ENCODE measurements at places on chromosomes 16 and 17.

- DNase-seq: no peak
Measured at GRCh38 chr16:9280069-9280466, 188.6 kb downstream of the HAPSTR1 start.

- DNase-seq: no peak
Measured at GRCh38 chr16:35195173-35195863, 1735.9 kb downstream of the TP53TG3F start.

DNA sequence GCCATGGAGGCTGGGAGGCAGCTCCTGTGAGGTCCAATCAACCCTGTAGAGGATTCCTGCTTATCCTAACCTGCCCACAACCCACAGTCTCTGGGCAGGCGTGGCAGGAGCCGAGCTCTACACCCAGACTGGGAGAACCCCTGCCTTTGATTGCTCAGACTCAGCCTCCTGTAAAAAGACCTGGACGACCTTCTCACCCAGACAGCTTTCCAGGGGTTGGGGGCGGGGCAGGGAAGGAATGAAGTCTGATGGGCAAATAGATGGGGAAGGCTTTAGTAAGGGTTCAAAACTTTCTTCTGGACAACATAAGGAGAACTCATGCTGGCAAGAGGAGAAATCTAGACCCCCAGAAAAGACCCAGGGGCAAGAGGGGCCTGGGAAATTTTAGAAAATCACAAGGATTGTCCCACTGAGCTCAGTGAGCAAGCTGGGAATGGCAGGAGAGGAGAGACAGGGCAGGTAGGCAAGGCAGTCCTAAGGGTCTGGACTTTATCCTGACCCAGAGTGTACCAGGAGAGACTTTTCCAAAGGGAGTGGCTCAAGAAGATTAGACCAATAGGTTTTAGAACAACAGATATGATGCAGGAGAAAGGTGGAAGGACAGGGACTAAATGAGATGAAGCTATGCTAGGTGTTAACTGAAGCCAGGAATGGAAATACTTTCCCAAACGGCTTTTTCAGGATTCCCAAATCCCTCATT is 70.8 kb downstream of the TMEM132E start:
- no peak for DNase-seq

DNA sequence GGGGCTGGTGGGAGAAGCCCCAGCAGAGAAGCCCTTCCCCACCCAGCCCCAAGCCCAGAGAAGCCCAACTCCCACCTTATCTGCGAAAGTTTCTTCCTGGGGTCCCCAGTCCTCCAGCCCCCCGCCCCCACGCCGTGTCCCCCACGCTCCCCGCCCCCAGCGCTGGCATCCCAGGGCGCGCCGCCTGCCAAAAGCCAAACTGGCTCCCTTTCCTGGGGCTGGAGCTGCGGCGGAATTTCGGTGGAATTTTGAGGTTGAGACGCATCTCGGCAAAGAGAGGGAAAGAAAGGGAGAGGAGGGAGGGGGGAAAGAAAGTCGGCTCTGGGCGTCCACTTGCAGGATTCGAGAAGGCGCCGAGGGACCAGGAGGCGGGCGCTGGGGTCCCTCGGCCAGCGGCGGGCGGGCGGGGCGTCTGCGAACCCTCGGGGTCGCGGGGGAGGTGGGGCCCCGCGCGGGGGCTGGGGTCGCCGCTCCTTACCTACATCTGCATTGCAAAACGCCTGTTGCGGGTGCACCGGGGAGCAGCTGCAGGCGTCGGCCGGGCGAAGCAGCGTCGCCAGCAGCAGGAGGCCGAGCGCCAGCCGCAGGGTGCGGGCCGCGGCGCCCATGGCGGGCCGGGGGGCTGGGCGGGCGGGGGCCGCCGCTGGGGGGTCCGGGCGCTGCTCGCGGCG is 571 bp downstream of the TIMP2 start:
- no peak for DNase-seq

DNA sequence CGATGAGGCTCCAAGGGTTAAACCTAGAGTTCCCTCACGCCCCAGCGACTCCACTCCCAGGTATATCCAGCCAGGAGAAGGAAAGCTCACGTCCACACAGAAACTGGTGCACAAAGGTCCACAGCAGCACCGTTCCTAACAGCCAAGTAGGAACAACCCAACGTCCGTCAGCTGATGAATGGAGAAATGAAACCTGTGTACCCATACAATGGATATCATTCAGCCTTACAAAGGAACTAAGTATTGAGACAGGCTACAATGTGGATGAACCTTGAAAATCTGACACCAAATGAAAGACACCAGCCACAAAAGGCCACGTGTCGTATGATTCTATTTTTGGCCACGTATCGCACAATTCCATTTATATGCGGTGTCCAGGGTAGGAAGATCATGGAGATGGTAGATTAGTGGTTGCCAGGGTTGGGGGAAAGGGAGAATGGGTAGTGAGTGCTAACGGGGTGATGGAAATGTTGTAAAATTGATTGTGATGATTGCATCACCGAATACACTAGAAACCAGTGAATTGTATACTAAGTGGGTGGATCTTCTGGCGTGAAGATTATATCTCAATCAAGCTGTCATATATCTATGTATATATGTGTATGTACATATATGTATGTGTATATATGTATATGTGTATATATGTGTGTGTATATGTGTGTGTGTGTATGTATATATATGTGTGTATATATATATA is 30.1 kb downstream of the NLRC3 start:
- DNase-seq: peak; percentile 5

DNA sequence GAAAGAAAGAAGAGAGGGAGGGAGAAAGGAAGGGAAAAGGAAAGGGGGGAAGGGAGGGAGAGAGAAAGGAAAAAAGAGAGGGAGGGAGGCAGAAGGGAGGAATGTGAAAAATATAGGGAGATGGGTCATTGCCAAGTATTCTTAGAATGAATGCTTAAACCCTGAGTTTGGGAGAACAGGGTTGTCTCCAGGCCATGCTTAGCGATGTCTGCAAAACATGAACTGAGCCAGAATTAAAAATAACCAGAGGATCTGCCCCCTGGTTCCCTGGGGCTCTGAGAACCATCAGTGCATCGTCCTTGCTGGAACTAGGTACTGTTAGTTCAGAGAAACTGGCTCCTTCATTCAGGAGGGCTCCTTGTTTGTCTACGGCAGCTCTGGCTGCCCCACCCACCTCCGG is 170.4 kb downstream of the IRX5 start:
- DNase-seq: no peak

- no peak for DNase-seq
Measured at GRCh38 chr17:7969433-7969832, 33.0 kb upstream of the GUCY2D start.

GRCh38 chr16:85917959-85918358 is 19.0 kb downstream of the IRF8 start:
- no peak for DNase-seq

- no peak for DNase-seq
Measured at GRCh38 chr16:57525761-57526160, 10.6 kb downstream of the CCDC102A start.

DNA sequence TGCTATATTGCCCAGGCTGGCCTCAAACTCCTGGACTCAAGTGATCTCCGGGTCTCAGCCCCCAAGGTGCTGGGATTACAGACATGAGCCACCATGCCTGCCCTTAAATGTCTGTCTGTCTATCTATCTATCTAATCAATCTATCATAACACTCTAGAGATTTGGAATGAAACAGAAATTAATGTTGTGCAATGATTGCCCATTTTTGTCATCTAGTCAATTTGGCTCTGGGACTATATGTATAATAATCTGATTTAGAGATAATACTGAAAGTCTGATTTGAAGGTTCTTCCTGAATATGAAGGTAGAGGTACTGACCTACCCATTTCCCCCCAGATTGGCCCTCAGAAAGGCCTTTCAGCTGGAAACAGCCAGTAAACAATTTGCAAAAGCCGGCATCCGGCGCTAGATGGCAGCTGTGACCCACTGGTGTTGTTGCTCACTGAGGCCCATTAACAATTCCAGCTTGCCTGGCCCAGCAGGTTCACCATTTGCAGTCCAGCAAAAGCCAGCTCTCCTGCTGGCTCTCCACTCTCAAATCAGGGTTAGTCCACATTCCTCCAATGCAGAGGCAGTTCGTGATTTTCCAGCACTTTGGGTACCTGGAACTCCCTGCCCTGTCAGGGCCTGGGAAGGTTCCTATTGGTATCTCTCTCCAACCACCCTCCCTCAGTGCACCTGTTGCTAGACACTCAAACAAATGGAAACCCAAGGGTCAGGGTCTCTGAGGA is 22.9 kb upstream of the C16orf87 start:
- DNase-seq: peak; percentile 87

DNA sequence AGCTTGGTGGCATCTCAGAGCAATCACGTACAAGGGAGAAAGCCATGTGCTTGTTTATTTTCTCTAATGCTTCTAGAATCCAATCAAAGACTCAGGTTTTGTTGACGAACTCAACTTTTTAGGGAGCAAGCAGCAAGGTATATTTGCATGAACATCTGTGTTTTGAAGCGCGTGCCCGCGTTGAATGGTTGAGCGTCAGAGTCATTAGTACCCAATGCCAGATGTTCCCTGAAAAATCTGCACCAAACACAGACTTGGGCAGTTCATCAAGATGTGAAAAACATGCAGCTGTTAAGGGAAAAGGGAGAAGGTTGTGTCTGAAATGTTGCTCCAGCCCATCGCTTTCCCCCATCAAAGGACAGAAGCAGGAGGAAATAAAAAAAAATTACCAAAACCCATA is 170.4 kb downstream of the SNX29 start:
- DNase-seq: no peak
